Smooth muscle cell of the coronary artery (primary cell): ENCODE measurements at places on chromosomes 16 and 17. TPM values are rescaled to one million over a fixed set of nuclear protein-coding genes. Genes with fewer than 3 reads are reported as not detected.

Gene ZFP3
- total RNA-seq = 0.47 and 0.90 TPM in 2 replicates

Gene LYRM9
- 2.3 and 3.2 TPM in 2 replicates for total RNA-seq

Gene CTRB2
- total RNA-seq = not detected in 2 replicates

Gene TP53TG3B
- 0.08 TPM in 1 of 2 replicates, not detected in the other for total RNA-seq

Gene ALDH3A1
- 0.15 and 2.6 TPM in 2 replicates for total RNA-seq

Gene MYH8
- not detected in 2 replicates for total RNA-seq
